Mucosa of gallbladder (tissue), 1 donor: ENCODE measurements at places on chromosomes 2 and 18. TPM values are rescaled to one million over a fixed set of nuclear protein-coding genes. Genes with fewer than 3 reads are reported as not detected.
A peak's percentile ranks its signal among the peaks of the same experiment; 100 is the strongest.

GRCh38 chr2:6641956-6642355 lies 223.8 kb downstream of the CMPK2 start:
- no peak for DNase-seq

DNA sequence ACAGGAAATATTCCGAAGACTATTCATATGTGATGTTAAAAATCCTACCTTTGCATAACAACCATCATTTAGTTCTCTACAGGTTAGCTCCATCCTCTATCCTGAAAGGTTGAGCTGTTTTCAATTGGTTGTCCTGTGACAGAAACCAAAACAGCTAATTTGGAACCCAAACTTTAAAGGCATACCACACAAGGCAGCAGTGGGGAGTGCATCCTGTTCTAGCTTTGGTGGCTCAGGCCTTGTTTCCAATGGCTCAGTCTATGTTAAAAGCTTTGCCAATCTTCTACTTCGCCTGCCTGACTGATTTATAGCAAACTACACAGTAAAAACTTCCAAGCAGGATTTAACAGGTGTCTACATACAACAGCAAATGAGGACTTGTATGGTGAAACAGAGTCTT lies 3.2 kb downstream of the CD226 start:
- no peak for DNase-seq

DNA sequence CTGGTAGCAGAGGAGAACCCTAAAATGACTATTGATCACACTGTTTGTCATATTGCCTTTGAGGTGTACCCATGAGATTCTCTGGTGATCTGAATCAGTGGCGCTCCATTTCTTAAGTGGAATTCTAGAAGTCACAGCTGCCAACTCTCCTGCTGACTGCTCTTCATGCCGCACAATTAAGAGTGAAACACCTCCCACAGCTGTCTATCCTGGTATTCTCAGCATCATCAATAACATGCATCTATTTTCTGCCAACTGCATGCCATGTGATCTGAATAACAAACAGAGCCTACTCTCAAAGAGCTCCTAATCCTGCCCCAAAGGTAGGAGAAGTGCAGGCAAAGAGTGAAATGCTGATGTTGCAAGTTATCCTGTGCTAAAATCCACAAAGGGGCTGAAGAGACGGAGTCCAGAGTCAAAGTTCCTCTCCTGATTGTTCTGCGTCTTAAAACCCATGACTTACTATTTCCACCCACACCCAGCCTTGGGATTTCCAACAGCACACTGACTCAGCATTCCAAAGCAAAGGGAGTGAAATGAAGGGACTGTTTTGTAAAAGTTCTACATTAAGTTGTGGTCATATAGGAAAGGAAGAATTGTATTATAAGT lies 13.7 kb upstream of the DAPL1 start:
- no peak for DNase-seq

Gene LRATD1
- total RNA-seq: 33.4 TPM

DNA sequence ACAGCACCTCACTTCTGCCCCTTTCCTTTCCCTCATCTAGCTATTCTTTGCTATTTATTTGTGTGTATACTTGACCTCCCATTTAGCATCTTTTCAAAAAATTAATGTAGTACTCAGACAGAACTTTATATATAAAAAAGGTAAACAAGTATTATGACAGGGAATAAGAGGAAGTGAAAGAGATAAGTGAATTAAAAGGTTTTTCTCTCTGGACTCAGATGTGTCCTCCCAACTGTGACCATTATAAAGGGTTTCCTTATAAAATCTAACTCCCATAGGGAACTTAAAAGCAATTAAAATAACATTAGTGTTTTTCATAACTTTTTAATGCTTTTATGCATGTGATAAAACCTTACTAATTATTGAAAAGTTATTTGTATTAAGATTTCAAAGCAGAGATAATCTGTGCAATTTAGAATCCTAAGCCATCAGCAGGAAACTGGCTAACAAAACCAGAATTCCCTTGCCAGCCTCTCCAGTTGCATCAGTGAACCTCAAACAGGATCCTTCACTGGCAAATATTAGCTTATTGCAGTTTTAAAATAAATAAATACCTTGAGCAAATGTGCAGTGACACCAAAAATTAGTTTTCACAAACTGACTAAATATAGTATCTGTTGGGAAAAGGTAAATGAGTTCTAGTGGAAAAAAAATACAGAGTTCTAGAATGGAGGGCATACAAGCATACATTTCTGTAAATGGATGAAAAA lies 930.7 kb downstream of the BCL11A start:
- DNase-seq: no peak

DNA sequence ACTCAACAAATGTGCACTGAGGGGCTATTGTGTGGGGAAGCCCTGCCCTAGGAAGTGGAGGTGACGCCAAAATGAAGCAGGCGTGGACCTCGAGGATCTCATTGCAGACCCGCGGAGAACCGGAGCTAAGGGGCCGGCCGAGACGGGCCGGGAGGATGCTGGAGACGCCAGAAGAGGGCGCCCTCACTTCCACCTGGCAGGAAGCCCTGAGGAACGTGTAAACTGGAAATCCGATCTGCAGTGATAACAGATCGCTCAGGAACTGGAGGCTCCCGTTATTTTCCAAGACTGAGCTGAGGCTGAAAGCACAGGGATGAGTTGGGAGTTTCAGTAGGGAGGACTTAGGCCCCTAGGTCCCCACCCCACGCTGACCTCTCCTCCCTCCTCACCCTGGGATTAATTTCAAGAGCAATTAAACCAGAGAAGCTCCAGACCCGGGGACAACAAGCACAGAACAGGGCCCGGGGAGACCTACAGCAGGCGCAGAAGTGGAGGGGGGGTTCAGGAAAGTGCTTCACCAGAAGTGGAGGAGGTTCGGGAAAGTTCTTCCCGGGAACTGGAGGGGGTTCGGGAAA lies 7.7 kb upstream of the COL6A3 start:
- peak; percentile 81 for DNase-seq

Gene LYPD1
- total RNA-seq: 14.6 TPM

GRCh38 chr2:31274401-31275075 lies 40.6 kb downstream of the EHD3 start:
- no peak for DNase-seq
